ENCODE measurements at places on chromosomes 2 and 18.

GRCh38 chr18:26103579-26103978 is 13.2 kb upstream of the SS18 start:
- no peaks in the 10 kb centered on the region for H3K4me1 ChIP-seq
- no peak overlapping the region for H3K27ac ChIP-seq
- H3K27me3 ChIP-seq = no peaks in the 10 kb centered on the region
- no peak overlapping the region for H3K4me3 ChIP-seq
- DNase-seq = no peak

DNA sequence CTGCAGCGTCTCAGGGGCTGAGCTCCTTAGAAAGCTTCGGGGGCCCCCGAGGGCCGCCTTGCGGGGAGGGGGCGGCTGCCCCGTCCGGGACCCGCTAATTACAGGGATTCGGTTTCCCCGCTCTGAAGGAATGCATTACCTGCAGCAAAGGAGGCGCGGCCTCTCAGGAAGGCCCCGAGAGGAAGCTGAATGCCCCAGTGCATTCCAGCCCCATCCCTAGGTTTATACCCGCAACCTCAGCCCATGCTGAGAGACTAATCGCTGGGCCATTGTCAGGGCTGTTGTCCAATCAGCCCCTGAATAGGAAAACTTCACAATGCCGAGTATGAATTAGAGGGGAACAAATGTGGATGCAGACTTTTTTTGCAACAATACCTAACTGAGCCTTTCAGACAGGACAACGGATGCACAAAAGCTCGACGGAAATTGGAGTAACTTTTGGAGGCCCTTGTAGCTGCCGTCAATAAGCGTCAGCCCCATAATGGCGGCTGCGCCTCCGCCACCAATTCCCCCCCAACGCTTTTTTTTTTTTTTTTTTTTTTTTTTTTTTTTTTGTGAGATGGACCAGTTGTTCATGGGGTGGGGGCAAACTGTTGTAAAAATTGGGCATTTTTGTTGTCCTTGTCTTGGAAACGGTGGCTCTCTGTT is 138.6 kb upstream of the SIX3 start:
- peaks cover 12% of the 10 kb centered on the region for H3K4me1 ChIP-seq
- no peak for DNase-seq
- no peak overlapping the region for H3K4me3 ChIP-seq
- no peak overlapping the region for H3K27ac ChIP-seq
- no peaks in the 10 kb centered on the region for H3K36me3 ChIP-seq

DNA sequence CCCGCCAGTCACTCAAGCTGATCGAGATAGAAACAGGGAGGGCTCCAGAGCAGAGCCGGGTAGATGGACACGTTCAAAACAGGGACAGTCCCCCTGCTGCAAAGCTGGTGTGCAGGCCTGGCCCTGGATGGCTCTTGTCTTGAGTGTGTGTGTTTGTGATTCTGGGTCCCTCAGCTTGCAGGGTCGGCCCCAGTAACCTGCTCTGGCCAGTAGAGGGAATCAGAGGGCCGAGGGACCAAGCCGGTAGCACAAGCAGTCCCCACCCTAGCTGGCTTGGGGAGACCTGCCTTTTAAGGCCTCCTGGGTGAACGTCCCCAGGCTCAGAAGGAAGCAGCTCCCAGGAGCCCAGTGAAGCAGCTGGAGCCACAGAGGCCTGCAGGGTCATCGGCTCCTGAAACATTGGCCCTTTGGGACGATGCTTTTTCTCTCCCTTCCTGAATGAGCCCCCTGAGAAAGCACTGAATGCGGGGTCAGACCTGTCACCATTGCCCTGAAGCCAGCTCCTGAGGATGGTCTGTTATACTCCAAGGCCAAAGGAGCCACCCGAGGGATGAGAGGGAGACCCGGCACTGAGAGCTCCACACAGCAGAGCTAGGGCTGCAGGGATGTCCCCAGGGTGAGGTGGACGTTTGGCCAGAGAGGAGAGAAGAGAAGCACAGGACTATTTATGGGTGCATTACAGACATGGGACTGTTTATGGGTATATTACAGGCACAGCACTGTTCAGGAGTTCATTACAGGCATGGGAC is 15.4 kb upstream of the MLPH start:
- no peak overlapping the region for H3K27ac ChIP-seq
- no peaks in the 10 kb centered on the region for H3K36me3 ChIP-seq
- no peaks in the 10 kb centered on the region for H3K27me3 ChIP-seq
- no peak for DNase-seq
- H3K4me1 ChIP-seq = peaks cover 4% of the 10 kb centered on the region

DNA sequence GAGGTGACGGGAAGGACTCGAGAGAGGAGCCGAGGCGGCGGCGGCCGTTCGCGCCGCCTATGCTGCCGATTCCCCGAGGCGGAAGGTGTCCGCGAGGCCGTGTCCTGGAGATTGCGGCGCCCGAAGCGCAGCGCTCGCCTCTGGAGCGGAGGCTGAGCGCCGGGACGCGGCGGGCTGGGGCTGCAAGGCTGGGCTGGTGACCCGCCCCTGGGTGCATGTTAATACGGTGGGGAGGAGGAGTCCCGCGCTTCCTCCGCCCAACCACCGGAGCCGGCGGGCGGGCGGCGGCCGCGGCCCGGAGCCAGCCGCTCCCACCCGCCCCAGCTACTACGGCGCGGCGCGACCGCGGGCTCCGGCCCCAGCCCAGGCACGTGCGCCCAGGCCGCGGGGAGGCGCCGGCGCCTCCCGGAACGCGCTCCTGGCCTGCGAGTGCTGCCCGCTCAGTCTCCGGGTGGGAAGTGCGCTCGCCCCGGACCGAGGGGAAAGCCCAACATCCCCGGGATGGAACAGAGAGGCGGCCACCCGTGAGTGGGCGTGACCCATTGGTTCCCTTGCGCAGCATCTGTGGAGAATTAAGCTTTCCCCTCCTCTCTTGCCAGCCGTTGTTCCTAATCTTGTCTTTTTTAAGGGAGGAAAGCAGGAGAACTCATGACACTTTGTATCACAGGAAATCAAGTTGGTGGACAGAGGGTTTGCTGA is at the start of gene DLGAP1:
Gene DLGAP1, minus strand, starts transcription at position 195 of the 699 bp plus-strand sequence.
- H3K27ac ChIP-seq = peak within 1 kb of the TSS; percentile 66
- H3K4me3 ChIP-seq = peak within 1 kb of the TSS; percentile 71
- no peaks in the 10 kb centered on the region for H3K36me3 ChIP-seq
- H3K4me1 ChIP-seq = peaks cover 29% of the 10 kb centered on the region
- DNase-seq = peak; percentile 83
- no peaks in the 10 kb centered on the region for H3K27me3 ChIP-seq

GRCh38 chr18:23682472-23682871 is 6.8 kb upstream of the LAMA3 start:
- no peaks in the 10 kb centered on the region for H3K36me3 ChIP-seq
- no peaks in the 10 kb centered on the region for H3K4me1 ChIP-seq
- no peak overlapping the region for H3K27ac ChIP-seq
- no peak for DNase-seq
- H3K4me3 ChIP-seq = no peak overlapping the region
- H3K27me3 ChIP-seq = no peaks in the 10 kb centered on the region

DNA sequence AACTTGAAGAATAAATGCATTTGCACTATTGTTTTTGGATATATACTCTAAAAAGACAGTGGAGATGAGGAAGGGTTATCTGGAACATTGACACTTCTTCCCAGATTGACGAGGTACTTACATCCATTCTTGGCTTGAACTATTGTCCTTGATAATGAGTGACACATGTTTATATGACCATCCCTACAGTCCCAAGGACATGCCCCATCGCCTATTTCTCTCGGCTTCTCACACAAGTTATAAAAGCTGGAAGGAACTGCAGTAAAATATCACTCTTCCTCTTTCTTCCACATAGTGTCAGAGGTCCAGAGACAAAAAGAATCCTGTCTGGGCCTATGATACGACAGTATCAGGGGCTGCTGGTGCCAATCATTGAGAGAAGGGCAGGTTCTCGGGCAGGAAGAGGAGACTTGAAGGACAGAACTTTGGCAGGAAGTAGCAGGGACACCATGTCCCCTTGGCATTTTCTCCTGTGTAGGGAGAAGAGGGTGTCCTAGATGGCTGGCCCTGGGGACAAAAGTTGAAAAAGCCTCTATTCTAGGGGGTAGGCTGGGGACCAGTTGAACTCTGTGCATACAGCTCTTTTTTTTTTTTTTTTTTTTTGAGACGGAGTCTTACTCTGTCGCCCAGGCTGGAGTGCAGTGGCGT is 5.8 kb upstream of the CABLES1 start:
- H3K4me3 ChIP-seq = no peak overlapping the region
- H3K27me3 ChIP-seq = no peaks in the 10 kb centered on the region
- H3K4me1 ChIP-seq = peaks cover 7% of the 10 kb centered on the region
- DNase-seq = no peak

DNA sequence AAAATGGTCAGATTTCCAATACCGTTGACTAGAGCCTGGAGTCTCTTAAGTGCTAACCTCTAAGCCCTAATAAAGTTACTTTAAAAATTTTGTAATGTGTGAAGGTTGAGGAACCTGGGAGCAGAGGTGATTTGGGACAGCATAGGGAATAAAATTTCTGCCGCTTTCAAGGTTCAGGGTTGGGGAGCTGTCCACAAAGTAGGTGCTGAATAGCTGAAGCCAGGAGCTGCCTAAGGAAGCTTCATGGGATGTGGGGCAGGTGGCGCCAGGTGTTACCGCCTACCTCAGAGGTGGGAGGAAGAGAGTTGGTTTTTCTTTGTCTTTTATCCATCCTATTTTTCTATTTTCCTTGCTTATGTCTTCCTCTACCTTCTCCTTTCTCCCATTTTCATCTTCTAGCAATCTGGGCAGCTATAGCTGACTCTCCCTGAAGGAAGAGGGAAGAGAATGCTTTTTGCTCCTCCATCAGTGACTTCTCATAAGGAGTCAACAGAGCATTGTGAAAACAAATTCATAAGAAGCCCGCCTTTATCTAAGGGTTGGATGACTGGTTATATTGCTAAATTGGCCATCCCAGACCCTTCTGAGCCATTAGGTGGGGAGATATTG is 178.7 kb downstream of the CLIP4 start:
- no peaks in the 10 kb centered on the region for H3K36me3 ChIP-seq
- no peaks in the 10 kb centered on the region for H3K27me3 ChIP-seq
- no peak overlapping the region for H3K27ac ChIP-seq
- H3K4me1 ChIP-seq = no peaks in the 10 kb centered on the region

DNA sequence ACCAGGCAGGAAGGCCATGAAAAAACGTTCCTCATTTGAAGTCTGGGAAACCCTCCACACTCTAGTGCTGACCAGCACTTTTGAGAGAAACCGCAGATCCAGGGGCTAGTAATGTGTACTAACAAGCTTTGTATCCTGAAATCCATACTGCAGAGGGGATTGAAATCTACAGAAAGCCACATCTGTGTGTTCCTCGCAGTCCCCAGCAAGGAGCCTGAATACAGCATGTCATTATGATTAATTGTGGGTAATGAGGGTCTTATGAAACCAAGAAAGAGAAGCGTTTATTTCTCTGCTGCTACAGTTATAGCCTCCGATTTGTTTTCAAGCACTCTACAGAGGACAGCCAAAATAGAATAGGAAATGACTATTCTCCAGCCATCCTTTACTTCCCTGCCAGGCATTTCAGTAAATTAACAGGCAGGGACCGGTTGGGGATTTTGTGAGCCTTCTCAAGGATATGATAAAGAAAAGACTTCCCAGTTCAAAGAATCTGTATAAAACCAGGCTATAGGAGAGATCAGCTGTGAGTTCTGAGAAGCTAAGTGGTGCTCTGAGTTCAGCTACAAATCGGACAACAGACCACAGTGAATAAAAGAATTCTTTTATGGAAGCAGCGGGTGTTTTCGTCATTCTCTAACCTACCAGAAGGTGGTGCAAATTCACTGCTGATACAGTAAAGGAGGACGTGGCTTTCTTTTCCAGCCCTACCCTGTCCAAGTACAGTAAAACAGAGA is 133.4 kb downstream of the INSIG2 start:
- no peak overlapping the region for H3K4me3 ChIP-seq
- H3K36me3 ChIP-seq = no peaks in the 10 kb centered on the region
- peak; percentile 27 for DNase-seq
- H3K27ac ChIP-seq = no peak overlapping the region

- H3K4me1 ChIP-seq = no peaks in the 10 kb centered on the region
- no peaks in the 10 kb centered on the region for H3K36me3 ChIP-seq
- no peak overlapping the region for H3K4me3 ChIP-seq
- H3K27ac ChIP-seq = no peak overlapping the region
Observed at GRCh38 chr2:146597291-146597690, 1247.5 kb upstream of the ACVR2A start.

DNA sequence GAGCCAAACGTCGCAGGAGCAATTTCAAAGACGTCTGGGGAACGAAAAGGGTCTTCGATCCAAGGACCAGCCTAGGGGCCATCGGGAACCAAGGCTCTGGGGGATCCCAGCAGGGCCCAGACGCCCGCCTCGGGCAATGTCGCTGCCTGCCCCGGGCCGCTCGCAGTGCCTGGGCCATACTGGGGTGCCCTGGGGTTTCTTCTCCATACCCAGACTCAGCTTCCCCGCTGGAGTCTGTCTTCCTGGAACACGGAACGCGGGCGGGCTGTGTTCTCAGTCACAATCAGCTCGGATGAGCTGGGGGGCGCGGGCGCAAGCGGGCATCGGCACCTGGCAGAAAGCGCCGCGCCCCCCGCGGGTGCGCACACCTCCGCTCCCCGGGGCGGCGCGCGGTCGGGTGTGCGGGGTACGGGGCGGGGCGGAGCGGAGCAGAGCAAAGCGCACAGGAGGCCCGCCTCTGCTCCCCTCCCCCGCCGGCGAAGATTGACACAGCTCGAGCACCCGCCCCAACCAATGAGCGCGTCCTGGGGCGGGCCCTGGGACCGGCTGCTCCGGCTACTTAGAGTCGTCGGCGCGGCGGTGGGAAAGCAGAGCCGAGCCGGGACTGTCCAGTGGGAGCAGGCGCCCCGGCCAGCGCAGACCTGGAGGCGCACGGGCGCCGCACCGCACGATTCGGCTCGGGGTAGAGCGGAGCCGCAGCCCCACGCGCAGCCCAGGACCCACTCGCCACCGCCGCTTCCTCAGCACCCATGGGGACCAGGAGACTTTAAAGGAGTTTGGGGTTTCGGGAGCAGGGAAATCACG is at the start of gene LRATD1:
Gene LRATD1, plus strand, starts transcription at position 585 of the 804 bp plus-strand sequence. CDS start 1,263 bp downstream, outside the sequence.
- H3K36me3 ChIP-seq = no peaks in the 10 kb centered on the region
- H3K4me1 ChIP-seq = no peaks in the 10 kb centered on the region
- H3K27ac ChIP-seq = no peak within 1 kb of the TSS
- no peaks in the 10 kb centered on the region for H3K27me3 ChIP-seq

- H3K4me3 ChIP-seq = no peak overlapping the region
- no peaks in the 10 kb centered on the region for H3K27me3 ChIP-seq
- no peak overlapping the region for H3K27ac ChIP-seq
- H3K4me1 ChIP-seq = peaks cover 6% of the 10 kb centered on the region
Observed at GRCh38 chr2:72883356-72883962, 3.7 kb upstream of the SPR start.

DNA sequence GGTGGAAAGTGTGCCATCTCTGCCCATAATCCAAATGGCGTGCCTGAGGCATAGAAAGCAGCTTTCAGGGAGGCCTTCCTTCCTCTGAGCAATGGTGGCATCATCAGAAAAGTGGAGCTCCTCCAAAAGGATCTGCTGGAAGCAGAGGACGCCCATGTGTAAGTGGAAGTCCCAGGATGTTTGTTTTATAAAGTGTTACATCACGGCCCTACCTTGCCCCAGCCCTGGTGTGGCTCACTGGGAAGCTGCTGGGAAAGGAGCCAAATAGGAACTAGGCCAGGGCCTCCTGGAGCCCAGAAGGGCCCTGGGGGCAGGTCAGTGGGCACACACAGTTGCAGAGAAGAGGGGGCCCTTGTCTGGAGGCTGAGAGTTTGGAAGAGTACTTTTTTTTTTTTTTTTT is 4.2 kb upstream of the ODC1 start:
- H3K36me3 ChIP-seq = no peaks in the 10 kb centered on the region
- DNase-seq = no peak
- H3K4me3 ChIP-seq = no peak overlapping the region
- peak overlapping the region; percentile 17 for H3K27ac ChIP-seq
- H3K4me1 ChIP-seq = no peaks in the 10 kb centered on the region

GRCh38 chr2:144630459-144631215 is 110.7 kb upstream of the ZEB2 start:
- no peaks in the 10 kb centered on the region for H3K36me3 ChIP-seq
- H3K27me3 ChIP-seq = no peaks in the 10 kb centered on the region
- no peaks in the 10 kb centered on the region for H3K4me1 ChIP-seq
- no peak for DNase-seq

Measured in tibial artery (tissue), 4 donors.